ENCODE measurements at places on chromosomes 6 and 20.

- no peak overlapping the region for H3K4me3 ChIP-seq
- no peak overlapping the region for H3K27ac ChIP-seq
- DNase-seq: no peak
- no peaks in the 10 kb centered on the region for H3K36me3 ChIP-seq
- H3K4me1 ChIP-seq: no peaks in the 10 kb centered on the region
Measured at GRCh38 chr6:41459738-41460137, 86.4 kb upstream of the FOXP4 start.

DNA sequence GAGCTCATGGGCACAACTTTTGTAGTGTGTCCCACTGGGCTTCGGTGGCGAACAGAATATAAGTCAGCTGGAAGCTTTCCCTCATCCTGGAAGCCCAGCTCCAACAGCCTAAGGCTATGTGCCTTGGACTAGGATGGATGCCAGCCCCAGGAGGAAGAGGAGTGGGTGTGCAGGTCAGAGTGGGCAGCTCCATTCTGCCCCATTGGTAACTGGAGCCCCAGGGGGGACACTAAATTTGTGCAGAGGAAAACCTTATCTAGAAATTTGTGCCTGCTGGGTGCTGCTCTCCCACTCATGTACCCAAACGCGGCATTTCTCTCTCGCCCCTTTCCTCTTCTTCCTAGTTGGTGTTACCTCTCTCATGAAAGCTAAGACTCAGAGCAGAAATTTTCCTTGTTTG, 253.9 kb upstream of the MAN1A1 start:
- no peak overlapping the region for H3K4me3 ChIP-seq
- no peaks in the 10 kb centered on the region for H3K36me3 ChIP-seq
- no peaks in the 10 kb centered on the region for H3K4me1 ChIP-seq
- no peak overlapping the region for H3K27ac ChIP-seq

DNA sequence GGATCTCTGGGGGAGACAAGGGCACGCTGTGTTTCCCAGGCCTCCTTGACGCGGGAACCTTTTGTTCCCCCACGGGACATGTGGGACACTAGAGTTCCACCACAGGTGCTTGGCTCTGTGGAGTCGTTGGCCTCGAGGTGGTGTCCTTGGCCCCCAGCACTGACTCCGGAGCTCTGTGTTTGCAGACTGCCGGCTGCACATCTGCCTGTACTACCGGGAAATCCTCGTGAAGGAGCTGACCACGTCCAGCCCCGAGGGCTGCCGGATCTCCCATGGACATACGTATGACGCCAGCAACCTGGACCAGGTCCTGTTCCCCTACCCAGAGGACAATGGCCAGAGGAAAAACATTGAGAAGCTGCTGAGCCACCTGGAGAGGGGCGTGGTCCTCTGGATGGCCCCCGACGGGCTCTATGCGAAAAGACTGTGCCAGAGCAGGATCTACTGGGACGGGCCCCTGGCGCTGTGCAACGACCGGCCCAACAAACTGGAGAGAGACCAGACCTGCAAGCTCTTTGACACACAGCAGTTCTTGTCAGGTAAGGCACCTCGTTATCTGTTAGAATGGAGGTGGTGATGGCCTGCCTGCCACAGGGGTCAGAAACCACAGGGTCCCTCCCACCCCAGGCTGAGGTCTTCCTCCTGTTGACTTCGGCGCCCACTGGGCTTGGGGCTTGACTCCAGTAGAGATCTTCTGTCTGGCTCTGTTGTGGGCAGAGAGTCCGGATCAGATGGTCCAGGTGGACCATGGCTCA, 9.9 kb downstream of the IRF4 start:
- peaks cover 66% of the 10 kb centered on the region for H3K4me1 ChIP-seq
- H3K27ac ChIP-seq: peak overlapping the region; percentile 26
- H3K4me3 ChIP-seq: 0 out of 2 replicates have a peak overlapping the region, but pooled peaks have one; percentile 3
- H3K36me3 ChIP-seq: peaks cover 35% of the 10 kb centered on the region
- no peak for DNase-seq

GRCh38 chr6:167164261-167164660, 6.5 kb upstream of the GPR31 start:
- H3K36me3 ChIP-seq: no peaks in the 10 kb centered on the region
- H3K27me3 ChIP-seq: no peaks in the 10 kb centered on the region
- DNase-seq: no peak
- H3K4me3 ChIP-seq: no peak overlapping the region

DNA sequence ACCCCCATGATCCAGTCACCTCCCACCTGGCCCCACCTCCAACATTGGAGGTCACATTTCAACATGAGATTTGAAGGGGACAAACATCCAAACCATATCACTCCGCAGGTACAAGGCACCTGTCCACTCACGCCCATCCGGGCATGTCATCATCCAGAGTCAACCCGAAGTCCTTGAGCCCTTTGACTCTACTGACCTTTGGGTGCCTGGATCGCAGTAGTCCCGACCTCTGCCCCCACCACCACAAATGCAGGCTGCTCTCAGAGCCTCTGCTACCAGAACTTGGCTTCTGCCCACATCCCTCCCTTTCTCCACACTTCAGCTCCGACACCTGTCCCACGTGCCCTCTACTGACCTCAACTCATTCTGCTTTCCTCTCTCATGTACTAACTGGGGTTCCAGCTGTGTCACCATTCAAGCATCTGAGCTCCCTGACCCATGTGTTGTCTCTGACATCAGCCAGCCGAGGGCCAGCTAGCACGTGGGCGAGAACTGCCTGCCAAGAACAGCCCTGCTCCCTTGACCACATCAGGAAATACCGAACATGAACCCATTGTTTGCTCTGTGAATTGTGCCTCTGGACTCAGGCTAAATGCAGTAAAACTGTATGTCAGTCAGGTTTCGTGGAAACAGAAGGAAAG, 498.3 kb upstream of the SULF2 start:
- no peak overlapping the region for H3K4me3 ChIP-seq
- no peaks in the 10 kb centered on the region for H3K4me1 ChIP-seq
- DNase-seq: no peak
- no peaks in the 10 kb centered on the region for H3K27me3 ChIP-seq
- H3K27ac ChIP-seq: no peak overlapping the region
- no peaks in the 10 kb centered on the region for H3K36me3 ChIP-seq

DNA sequence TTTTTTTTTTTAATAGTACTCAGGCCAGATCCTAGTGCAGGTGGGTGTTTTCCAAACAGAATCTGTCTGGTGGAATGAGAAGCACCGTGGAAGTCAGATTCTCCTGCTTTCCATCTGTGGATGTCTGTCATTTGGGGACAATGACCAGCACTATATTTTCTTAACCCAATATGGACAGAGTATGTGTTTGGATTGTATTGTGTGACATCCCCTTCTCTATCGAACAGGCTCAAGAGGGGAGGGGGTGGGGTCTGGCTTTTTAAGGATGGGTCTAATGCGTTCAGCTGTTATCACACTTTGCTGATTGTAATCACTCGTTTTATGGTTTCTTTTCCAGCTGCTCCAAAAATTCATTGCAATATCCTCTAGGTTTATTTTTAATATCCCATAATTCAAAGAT, 197.5 kb upstream of the CEP162 start:
- no peaks in the 10 kb centered on the region for H3K27me3 ChIP-seq
- H3K36me3 ChIP-seq: no peaks in the 10 kb centered on the region
- no peaks in the 10 kb centered on the region for H3K4me1 ChIP-seq
- no peak overlapping the region for H3K4me3 ChIP-seq

GRCh38 chr20:31790401-31790800, 28.8 kb upstream of the MYLK2 start:
- H3K4me3 ChIP-seq: no peak overlapping the region
- no peaks in the 10 kb centered on the region for H3K27me3 ChIP-seq
- H3K27ac ChIP-seq: no peak overlapping the region
- peaks cover 24% of the 10 kb centered on the region for H3K36me3 ChIP-seq
- DNase-seq: no peak
- H3K4me1 ChIP-seq: no peaks in the 10 kb centered on the region

DNA sequence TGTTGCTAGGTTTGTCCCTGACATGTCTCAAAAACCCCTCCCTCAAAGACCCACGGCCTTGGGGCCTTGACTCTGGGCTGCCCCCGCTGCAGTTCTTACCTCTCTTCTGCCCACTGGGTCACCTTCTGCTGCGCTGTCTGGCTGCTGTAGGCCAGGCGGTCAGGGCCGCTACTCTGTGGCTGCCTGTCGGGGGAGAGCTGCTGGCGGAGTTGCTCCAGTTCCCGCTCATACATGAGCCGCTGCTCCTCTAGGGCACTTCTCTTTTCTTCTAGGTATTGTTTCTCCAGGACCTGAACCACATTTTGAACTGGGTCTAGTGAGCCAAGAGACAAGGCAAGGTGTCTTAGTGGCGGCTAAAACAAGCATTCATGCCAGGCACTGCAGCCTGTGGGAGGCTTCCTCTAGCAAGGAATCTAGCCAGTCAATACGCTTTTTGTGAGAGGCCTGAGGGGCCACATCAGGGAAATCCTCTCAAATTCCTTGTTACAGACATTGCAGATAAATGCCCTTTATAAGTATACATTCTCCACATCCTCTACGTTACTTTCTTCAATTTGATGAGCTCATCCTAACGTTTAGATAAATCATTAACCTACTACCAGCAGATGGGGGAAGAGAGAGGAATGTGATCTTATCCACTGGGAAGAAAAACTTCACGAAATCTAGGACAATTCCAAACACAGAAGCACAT, 110.3 kb upstream of the NUP153 start:
- no peaks in the 10 kb centered on the region for H3K36me3 ChIP-seq
- H3K4me3 ChIP-seq: no peak overlapping the region
- DNase-seq: no peak
- no peaks in the 10 kb centered on the region for H3K27me3 ChIP-seq
- H3K4me1 ChIP-seq: no peaks in the 10 kb centered on the region
- no peak overlapping the region for H3K27ac ChIP-seq
